ENCODE measurements at places on chromosomes 4 and X. TPM values are rescaled to one million over a fixed set of nuclear protein-coding genes. Genes with fewer than 3 reads are reported as not detected.

DNA sequence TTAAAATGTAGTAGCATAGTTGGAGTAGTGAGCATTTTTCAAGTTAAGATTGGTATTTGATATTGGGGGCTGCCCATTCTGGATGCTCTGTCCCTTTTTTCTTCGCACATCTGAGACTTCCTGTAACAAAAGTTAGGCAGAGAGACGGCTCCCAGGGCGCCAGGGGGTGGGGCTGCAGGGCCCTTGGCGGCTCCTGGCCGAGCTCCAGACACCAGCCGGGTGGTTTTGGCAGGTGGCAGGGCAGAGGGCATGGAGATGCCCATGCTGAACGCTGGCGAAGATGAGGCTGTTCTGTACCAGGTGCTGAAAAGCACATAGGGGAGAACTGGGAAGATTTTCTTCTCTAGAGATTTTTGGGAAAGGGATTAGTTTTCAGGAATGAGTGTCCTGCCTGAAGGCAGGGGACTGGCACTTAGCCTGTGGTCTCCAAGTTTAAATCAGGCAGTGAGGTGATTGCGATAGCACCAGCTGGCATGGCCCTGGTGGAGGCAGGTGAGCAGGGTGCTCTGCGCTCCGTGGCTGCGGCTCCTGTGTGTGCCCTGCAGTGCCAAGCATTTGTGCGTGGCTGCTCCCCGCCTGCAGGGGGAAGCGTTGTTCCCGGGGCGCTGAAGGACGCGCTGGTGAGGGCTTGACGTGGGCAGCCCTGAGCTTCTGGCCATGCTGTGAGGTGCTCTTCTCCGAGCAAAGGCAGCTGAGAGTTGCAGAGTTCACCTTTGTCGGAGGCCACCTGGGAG lies 23.6 kb upstream of the HGFAC start:
- DNase-seq = no peak
- no peaks in the 10 kb centered on the region for H3K27me3 ChIP-seq
- no peaks in the 10 kb centered on the region for H3K4me1 ChIP-seq
- H3K27ac ChIP-seq = no peak overlapping the region
- H3K36me3 ChIP-seq = peaks cover 48% of the 10 kb centered on the region
- no peak overlapping the region for H3K4me3 ChIP-seq

- peak overlapping the region; percentile 67 for H3K4me3 ChIP-seq
- DNase-seq = no peak
- peaks cover 23% of the 10 kb centered on the region for H3K27me3 ChIP-seq
- H3K36me3 ChIP-seq = no peaks in the 10 kb centered on the region
Measured at GRCh38 chr4:174218127-174218790, 65.2 kb downstream of the FBXO8 start.

GRCh38 chr4:154490583-154491340 lies 837 bp downstream of the DCHS2 start:
- H3K4me3 ChIP-seq = peak overlapping the region; percentile 32
- no peaks in the 10 kb centered on the region for H3K36me3 ChIP-seq
- peaks cover 13% of the 10 kb centered on the region for H3K27me3 ChIP-seq

- H3K4me1 ChIP-seq = no peaks in the 10 kb centered on the region
- no peak for DNase-seq
- no peaks in the 10 kb centered on the region for H3K27me3 ChIP-seq
- H3K4me3 ChIP-seq = no peak overlapping the region
- H3K27ac ChIP-seq = no peak overlapping the region
Measured at GRCh38 chr4:45172636-45173035, 446.3 kb upstream of the GNPDA2 start.

GRCh38 chrX:138986866-138987265 lies 275.3 kb upstream of the FGF13 start:
- H3K4me1 ChIP-seq = no peaks in the 10 kb centered on the region
- no peaks in the 10 kb centered on the region for H3K36me3 ChIP-seq
- H3K27ac ChIP-seq = no peak overlapping the region
- H3K27me3 ChIP-seq = no peaks in the 10 kb centered on the region
- H3K4me3 ChIP-seq = no peak overlapping the region
- no peak for DNase-seq

Gene AMBN
- not detected for total RNA-seq

Gene CXCL10
- total RNA-seq = not detected

Gene STATH
- not detected for total RNA-seq

Gene GAGE1
- not detected for total RNA-seq
